ENCODE measurements at places on chromosomes 6 and 20. TPM values are rescaled to one million over a fixed set of nuclear protein-coding genes. Genes with fewer than 3 reads are reported as not detected.

The MATN4 gene
- total RNA-seq: not detected

DNA sequence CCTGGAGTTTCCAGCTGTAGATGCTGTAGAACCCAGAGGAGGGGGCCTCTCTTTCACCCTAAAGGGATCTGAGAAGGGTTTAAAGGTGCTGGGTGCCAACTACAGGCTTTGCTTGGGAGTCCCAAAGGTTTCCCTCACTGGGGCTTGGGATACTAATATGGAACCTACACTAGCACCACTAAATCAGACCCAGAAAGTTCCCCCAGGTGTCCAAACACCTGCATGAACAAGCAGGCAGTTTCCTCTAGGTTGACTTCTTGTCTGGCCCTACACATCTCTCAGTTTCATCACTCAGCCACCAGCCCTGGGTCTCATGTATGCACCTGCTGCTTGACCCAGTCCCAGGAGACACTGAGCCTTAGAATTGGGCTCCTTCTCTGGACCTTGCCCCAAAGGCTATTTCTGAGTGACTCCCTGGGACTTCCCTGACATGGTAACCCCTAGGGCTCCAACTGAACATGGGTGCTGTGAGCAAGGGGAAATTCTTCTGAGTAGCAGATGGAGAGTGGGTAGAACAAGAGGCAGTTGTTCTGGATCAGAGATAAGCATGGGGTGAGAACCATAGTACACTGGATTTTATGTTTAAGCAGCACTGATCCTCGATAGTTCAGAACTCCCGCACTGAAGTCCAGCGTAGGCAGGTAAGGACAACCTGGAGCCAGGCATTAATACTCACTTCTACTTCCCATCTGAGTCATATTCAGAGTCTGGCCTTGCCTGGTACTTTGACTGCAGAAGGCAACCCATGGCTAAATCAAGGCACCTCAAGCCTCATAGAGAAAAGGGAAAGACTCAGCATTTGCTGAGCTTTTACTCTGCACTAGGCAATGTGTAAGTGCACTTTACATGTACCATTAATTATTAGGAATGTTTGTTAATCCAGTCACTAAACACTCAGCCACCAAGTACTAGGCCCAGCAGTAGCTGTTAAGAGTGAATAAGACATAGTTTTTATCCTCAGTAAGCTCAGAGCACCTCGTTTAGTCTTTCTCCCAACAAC lies 16.8 kb downstream of the BCL2L1 start:
- H3K36me3 ChIP-seq: peaks cover 5% of the 10 kb centered on the region
- DNase-seq: peak; percentile 38
- peaks cover 50% of the 10 kb centered on the region for H3K4me1 ChIP-seq
- H3K27me3 ChIP-seq: no peaks in the 10 kb centered on the region
- peak overlapping the region; percentile 99 for H3K27ac ChIP-seq
- H3K4me3 ChIP-seq: no peak overlapping the region

GRCh38 chr20:50731930-50732690 lies 730 bp downstream of the PARD6B start:
- no peak for DNase-seq
- peak overlapping the region; percentile 97 for H3K27ac ChIP-seq
- peaks cover 44% of the 10 kb centered on the region for H3K4me1 ChIP-seq
- no peaks in the 10 kb centered on the region for H3K27me3 ChIP-seq
- H3K36me3 ChIP-seq: no peaks in the 10 kb centered on the region
- peak overlapping the region; percentile 57 for H3K4me3 ChIP-seq

The TGM3 gene
- total RNA-seq: not detected

GRCh38 chr6:52407467-52407866 lies 12.7 kb upstream of the EFHC1 start:
- no peak overlapping the region for H3K4me3 ChIP-seq
- peaks cover 12% of the 10 kb centered on the region for H3K4me1 ChIP-seq
- no peak overlapping the region for H3K27ac ChIP-seq
- peak; percentile 49 for DNase-seq
- H3K36me3 ChIP-seq: no peaks in the 10 kb centered on the region

The RHAG gene
- not detected for total RNA-seq

- H3K4me3 ChIP-seq: no peak overlapping the region
- no peak overlapping the region for H3K27ac ChIP-seq
- no peaks in the 10 kb centered on the region for H3K4me1 ChIP-seq
- no peaks in the 10 kb centered on the region for H3K27me3 ChIP-seq
Measured at GRCh38 chr6:100203400-100203799, 209.4 kb upstream of the MCHR2 start.

DNA sequence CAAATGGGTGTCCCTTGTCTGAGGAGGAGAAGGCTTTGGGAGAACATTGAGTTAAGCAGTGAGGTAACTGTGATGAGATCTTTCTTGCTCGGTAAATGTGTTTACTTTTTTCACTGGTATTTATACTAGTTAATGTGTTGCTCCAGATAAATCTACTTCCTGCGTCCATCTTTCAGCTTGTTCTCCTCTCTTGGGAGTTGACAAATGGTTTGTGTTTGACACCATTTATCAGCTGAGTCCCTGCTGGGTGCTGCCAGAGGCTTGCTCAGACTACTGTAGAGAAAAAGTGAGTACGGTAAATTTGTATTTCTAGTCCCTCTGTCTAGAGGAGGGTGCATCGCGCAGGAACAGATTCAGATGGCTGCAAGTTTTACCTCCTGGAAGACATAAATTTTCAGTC lies 8.3 kb upstream of the PRDM1 start:
- DNase-seq: no peak

GRCh38 chr20:38586181-38586525 lies 5.2 kb downstream of the ADIG start:
- no peak overlapping the region for H3K4me3 ChIP-seq
- no peaks in the 10 kb centered on the region for H3K4me1 ChIP-seq
- no peaks in the 10 kb centered on the region for H3K27me3 ChIP-seq
- no peak for DNase-seq

The CLDN20 gene
- total RNA-seq: not detected

The STMN3 gene
- 14.4 TPM for total RNA-seq

The LRFN2 gene
- 0.33 TPM for total RNA-seq

GRCh38 chr6:16762550-16763477 lies 1.6 kb upstream of the ATXN1 start:
- DNase-seq: peak; percentile 74
- H3K4me3 ChIP-seq: peak overlapping the region; percentile 56
- H3K36me3 ChIP-seq: no peaks in the 10 kb centered on the region
- H3K27ac ChIP-seq: peak overlapping the region; percentile 94
- no peaks in the 10 kb centered on the region for H3K27me3 ChIP-seq
- peaks cover 18% of the 10 kb centered on the region for H3K4me1 ChIP-seq

The ARG1 gene
- total RNA-seq: 104 TPM

The ATF6B gene
- total RNA-seq: 37.9 TPM

The TP53TG5 gene
- total RNA-seq: not detected

DNA sequence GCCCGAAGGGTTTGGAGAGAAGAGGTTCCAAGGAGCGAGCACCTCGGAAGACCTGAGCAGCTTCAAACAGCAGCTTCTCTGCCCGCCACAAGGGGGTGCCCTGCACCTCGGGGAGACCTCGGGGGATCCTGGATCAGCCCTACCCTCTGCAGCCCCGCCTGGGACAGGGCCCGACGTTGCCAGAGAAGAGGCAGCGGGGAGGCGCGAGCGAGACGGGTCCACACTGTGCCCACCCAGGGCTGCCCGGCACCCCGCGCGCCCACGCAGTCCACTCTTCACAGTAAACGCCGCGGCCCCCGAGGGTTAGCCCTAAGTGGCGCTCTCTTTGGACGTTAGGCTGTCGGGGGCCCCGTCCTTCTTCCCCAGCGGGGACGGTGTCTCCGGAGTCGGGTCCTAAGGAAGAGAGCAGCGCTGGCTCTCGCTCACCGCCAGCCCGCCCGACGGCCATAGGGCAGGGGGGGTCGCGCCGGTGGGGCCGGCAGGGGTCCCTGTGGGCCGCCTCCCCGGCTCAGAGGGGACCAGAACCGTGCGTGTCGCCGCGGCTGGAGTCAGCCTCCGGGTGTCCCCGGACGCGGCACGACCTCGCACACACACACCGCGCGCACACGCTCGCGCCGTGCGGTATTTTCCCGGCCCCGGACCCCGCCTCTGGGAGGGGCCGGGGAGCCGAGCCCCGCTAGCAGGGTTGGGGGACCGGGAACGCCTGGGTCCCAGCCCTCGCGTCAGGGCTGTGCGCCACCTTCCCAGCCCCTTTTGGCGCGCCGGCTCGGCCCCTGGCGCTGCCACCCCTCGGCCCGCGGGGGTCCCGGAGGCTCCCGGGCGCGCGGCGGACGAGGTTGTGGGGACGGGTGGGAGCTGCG lies 929 bp downstream of the CDH22 start:
- peak overlapping the region; percentile 52 for H3K4me3 ChIP-seq
- peaks cover 8% of the 10 kb centered on the region for H3K4me1 ChIP-seq
- H3K36me3 ChIP-seq: no peaks in the 10 kb centered on the region
- H3K27ac ChIP-seq: no peak overlapping the region
- DNase-seq: peak; percentile 76
- peaks cover 92% of the 10 kb centered on the region for H3K27me3 ChIP-seq

DNA sequence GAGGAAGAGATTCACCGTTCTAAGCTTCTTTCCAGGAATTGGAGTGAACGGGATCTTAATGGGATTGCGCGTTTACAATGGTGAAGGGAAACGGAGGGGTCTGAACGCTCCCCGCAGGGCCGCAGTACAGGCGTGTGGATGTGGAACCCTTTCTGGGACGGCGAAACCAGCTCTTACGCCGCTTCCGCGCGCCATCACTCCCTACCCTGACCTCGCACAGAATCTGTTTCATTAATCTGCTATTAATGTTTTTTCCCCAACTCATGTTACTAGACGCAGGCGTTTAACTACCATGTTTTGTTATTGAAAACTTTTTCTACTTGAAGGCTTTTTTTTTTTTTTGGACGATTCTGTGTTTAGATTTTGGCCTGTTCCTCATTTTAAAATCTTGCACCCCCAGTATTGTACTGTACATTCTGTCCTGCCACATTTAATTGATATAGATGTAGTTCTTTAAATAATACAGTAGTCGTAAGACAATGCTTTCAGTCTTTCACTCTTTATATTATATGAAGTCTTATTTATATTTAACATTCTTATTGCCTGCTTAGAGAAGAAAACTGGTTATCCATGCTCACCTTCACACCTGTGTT lies 696 bp upstream of the SUPT3H start:
- peak overlapping the region; percentile 82 for H3K4me3 ChIP-seq
- peaks cover 14% of the 10 kb centered on the region for H3K4me1 ChIP-seq
- no peaks in the 10 kb centered on the region for H3K27me3 ChIP-seq
- H3K27ac ChIP-seq: peak overlapping the region; percentile 100
- no peaks in the 10 kb centered on the region for H3K36me3 ChIP-seq
- DNase-seq: no peak

- DNase-seq: no peak
- H3K4me3 ChIP-seq: no peak overlapping the region
- H3K27ac ChIP-seq: no peak overlapping the region
- H3K27me3 ChIP-seq: no peaks in the 10 kb centered on the region
- no peaks in the 10 kb centered on the region for H3K4me1 ChIP-seq
- no peaks in the 10 kb centered on the region for H3K36me3 ChIP-seq
Measured at GRCh38 chr6:140178520-140178919, 804.1 kb upstream of the CITED2 start.

DNA sequence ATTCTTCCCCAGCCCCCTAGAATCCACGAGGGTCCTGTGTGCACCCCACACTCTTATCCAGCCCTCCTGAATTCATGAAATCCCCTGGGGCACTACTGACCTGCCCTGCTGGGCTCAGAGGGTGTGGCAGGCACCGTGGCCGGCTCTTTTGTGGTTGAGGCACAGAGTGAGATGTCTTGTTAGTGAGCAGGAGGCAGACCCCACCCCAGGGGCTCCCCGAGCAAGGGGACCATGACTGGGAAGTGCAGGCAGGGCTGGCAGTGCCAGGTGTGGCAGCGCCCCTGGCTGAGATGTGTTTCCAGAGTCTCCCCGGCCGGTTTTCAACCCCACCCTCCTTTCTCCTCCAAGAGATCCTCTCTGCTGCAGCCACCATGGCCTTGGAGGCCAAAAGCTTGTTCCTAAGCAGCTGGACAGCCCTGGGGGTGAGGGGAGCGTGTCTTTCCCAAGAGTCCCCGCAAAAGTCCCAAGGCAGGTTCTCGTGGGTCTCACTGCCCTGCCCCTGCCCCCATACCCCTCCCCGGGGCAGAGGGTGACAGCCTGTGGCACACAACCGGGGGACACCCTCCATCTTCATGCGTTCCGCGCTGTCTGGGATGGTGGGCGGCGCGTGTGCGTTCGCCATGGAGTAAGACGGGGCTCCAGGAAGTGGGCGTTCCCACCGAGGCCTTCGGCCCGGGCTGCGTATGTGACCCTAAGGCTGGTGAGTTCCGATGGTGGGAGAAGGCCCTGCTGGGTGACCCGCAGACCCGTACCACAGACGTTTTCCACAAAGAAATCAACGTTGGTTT lies 208.9 kb downstream of the TAF4 start:
- no peaks in the 10 kb centered on the region for H3K27me3 ChIP-seq
- DNase-seq: no peak
- H3K4me1 ChIP-seq: no peaks in the 10 kb centered on the region
- no peak overlapping the region for H3K4me3 ChIP-seq

GRCh38 chr6:41425511-41425910 lies 90.1 kb downstream of the NCR2 start:
- DNase-seq: no peak
- peaks cover 39% of the 10 kb centered on the region for H3K4me1 ChIP-seq
- H3K27ac ChIP-seq: no peak overlapping the region

DNA sequence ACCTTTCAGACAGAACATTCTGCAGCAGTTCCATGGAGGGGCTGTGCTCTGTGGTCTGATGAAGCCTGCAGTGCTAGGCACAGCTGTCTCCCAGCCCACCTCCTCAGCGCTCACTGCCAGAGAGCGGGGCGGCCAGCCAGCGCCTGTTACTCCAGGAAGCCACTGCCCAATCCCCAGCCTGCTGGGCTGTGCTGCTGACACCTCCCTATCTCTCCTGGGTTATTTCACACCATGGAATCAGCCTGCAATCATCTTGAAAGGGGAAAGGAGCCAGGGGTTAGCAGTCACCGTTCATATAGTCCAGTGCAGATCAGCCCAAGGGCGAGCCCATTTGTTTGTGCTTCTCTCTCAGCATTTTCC lies 46.3 kb upstream of the NHSL1 start:
- peak overlapping the region; percentile 2 for H3K4me3 ChIP-seq
- H3K4me1 ChIP-seq: peaks cover 29% of the 10 kb centered on the region
- no peaks in the 10 kb centered on the region for H3K27me3 ChIP-seq
- no peaks in the 10 kb centered on the region for H3K36me3 ChIP-seq

GRCh38 chr6:74000666-74001490 lies 304.9 kb downstream of the CD109 start:
- no peak overlapping the region for H3K27ac ChIP-seq
- H3K4me1 ChIP-seq: no peaks in the 10 kb centered on the region
- no peaks in the 10 kb centered on the region for H3K27me3 ChIP-seq

DNA sequence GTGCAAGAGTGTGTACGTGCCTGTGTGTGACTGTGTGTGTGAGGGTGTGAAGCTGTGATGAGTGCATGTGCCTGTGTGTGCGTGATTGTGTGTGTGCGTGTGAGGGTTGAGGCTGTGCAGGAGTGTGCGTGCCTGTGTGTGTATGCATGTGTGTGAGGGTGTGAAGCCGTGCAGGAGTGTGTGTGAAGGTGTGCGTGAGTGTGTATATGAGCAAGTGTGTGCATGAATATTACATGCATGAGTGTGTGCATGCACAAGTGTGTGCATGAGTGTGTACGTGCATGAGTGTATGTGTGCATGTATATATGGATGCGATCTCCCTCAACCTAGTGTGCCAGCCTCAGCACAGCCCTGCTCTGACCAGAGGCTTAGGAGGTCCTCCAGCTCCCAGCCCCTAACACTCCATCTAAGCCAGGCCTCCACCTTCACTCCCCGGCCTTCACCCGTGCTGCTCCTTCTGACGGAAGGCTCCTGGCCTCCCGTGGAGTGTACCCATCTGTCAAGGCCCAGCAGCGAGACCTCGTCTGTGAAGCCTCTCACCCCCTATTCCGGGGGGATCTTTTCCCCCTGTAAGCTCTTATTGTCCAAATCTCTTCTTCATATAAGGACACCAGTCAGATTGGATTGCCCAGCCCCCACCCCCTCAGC lies 19.9 kb upstream of the PHACTR3 start:
- DNase-seq: no peak
- peaks cover 12% of the 10 kb centered on the region for H3K27me3 ChIP-seq
- no peaks in the 10 kb centered on the region for H3K36me3 ChIP-seq
- no peak overlapping the region for H3K4me3 ChIP-seq

The BLOC1S5 gene
- 21.5 TPM for total RNA-seq

Data from hepatocyte (in vitro differentiated cells).